ENCODE measurements at places on chromosomes 16 and 17.

GRCh38 chr17:56680676-56681075 lies 87.2 kb downstream of the NOG start:
- DNase-seq: no peak

- DNase-seq: no peak
These were observed 403.1 kb upstream of the CDH11 start for GRCh38 chr16:65524997-65525396.

GRCh38 chr17:38568845-38569510 lies 36.8 kb downstream of the SRCIN1 start:
- no peak for DNase-seq

DNA sequence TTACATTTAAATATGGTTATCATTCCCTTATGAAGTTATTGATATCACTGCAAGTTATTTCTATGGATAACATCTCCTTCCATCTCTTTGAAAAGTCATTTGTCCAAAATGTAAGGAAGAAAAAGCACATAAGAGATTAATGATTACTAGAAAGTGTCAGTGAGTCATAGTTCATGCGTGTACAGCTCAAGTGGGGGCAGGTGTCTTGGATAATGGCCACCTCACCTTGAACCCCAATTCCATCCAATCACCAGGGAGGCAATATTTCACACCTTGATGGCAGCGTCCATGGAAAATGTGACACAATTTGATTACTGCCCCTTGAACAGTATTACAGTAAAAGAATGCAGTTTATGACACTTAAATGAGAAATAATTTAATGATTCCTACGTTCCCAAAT lies 358.3 kb upstream of the SOX9 start:
- no peak for DNase-seq

- no peak for DNase-seq
These were observed 278.3 kb upstream of the IRX3 start for GRCh38 chr16:54564841-54565240.

GRCh38 chr16:67406111-67406971 lies 9.9 kb downstream of the ZDHHC1 start:
- peak; percentile 68 for DNase-seq

GRCh38 chr17:42553866-42554249 lies 1.1 kb downstream of the HSD17B1 start:
- no peak for DNase-seq

GRCh38 chr16:55526441-55526840 lies 17.6 kb downstream of the LPCAT2 start:
- DNase-seq: no peak

Data from HS-5 (cell line).